ENCODE measurements at places on chromosomes 3 and 15.

- DNase-seq: no peak
Observed at GRCh38 chr3:50523279-50523811, 19.9 kb upstream of the CACNA2D2 start.

- DNase-seq: no peak
Observed at GRCh38 chr15:54298396-54298795, 320.2 kb downstream of the UNC13C start.

DNA sequence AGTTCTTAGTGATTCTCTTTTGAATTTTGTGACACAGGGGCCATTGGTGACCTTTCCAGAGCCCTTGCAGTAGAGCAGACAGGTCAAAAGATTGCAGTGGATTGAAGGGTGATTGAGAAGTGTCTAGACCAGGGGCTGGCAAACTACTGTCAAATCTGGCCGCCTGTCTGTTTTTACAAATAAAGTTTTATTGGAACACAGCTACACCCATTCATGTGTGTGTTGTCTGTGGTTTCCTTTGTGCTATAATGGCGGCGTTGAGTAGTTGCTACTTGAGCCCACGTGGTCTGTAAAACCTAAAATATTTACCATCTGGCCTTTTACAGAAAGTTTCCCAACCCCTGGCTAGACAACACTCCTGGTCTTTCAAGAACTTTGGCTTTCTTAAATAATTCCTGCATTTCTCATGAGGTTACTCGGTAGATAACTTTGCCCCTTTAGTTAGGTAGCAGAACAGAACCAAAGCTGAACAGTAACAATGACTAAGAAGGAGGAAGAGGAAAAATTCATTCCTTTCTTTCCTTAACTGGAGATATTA is 265.1 kb upstream of the NR2E3 start:
- no peak for DNase-seq

DNA sequence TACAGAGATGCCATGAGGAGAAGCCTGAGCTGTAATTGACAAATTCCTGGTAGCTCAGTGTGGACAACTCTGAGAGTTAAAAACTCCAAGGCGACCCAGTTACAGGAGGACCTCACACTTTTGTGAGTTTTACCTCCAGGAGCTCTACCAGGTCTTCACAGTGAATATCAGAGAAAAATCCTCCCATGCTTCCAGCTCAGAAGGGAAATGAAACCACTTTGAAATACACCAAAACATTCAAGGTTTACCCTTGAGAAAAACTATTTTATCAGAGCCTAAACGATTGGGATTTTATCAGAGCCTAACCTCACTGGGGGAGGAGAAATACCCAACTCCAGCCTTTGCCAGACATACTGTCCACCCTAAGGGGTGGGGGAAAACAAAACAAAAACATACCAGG is 52.4 kb downstream of the MCCC1 start:
- no peak for DNase-seq

- no peak for DNase-seq
Observed at GRCh38 chr3:9078561-9079240, 115.4 kb upstream of the RAD18 start.
